NCI-H446 (cell line): ENCODE measurements at places on chromosomes 5 and 9.

DNA sequence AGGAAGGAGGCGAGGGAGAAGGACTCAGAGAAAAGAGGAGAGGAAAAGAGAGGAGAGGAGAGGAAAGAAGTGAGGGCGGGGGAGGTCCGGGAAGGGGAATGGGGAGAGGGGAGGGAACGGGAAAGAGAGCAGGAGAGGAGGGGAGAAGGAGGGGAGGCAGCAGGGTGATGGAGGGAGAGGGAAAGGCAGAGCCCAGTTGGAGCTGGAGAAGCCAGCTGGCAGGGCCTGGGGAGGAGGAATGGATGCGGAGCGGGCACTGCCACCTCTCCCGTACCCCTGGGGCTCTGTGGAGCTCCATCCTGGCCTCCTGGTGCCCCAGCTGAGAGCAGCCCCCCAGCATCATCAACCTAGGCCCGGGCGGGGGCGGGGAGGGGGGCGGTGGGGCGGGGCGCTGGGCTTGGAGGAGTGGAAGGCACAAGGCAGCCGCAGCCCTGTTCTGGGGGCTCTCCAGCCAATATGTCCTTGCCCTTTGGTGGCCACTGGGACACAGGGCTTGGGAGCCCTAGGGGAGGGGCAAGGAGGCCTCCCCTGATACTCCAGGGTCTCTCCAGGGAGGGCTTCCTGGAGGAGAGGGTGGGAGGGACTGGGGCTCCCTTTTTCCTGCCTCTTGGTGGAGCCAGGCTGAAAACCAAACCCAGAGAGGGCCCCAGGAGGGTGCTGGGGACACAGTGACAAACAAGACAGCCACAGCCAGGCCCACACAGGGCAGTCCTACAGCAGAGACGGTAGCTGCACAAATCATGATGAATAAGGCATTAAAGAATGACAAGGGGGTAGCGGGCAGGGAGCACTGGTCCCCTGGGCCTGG is 123.7 kb downstream of the C9orf50 start:
- peak; percentile 52 for DNase-seq

GRCh38 chr9:15837079-15837679 is 284.3 kb downstream of the CCDC171 start:
- DNase-seq = peak; percentile 57

- DNase-seq = no peak
These were observed 120.5 kb upstream of the NEK6 start for GRCh38 chr9:124137009-124137943.

- no peak for DNase-seq
These were observed 2.3 kb downstream of the EFNA5 start for GRCh38 chr5:107668154-107669095.

DNA sequence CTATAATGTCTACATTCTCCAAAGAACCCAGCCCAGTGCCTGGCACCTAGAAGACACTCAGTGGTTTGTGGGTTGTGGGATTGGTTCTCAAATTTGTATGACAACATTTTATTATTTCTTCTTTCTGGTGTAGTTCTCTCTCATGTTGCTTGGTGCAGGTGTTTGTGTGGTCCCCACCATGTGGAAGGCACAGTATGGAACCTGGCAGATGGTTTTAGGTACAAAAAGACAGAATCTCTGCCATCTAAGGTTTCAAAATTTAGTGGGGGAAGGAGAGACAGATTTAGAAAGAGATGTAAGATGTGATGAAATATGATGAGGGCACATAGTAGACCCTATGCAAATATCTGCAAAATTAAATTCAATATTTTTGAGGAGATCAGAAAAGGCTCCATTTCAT is 323.8 kb downstream of the CDK5RAP2 start:
- no peak for DNase-seq

GRCh38 chr5:150368526-150368925 is 11.0 kb downstream of the TCOF1 start:
- DNase-seq = no peak

- DNase-seq = peak; percentile 21
These were observed at the start of gene TICAM2 for GRCh38 chr5:115601701-115602590. Gene TICAM2 (minus strand): TSS chr5:115602479. CDS start chr5:115581256, 21,223 bp downstream.

GRCh38 chr5:158811921-158812320 is 287.8 kb downstream of the EBF1 start:
- no peak for DNase-seq

- no peak for DNase-seq
These were observed 104.8 kb upstream of the SIMC1 start for GRCh38 chr5:176133289-176133870.

- DNase-seq = no peak
These were observed 261.8 kb downstream of the EBF1 start for GRCh38 chr5:158837908-158838307.

- no peak for DNase-seq
These were observed 96.1 kb upstream of the IER5L start for GRCh38 chr9:129273941-129274684.

DNA sequence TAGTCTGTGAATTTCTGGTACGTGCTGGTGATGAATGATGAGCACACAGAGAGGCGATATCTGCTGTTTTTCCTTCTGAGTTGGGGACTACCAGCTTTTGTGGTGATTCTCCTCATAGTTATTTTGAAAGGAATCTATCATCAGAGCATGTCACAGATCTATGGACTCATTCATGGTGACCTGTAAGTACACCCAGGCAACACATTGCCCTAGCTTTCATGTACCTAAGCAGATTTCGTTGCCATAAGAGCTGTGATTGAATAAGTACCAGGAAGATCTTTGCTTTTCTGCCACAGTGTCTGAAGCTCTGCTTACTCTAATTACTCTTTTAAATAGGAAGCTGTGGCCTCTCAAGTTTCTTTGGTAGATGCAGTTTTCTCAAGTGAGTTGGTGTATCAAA is 397.8 kb downstream of the ARRDC3 start:
- DNase-seq = no peak

- no peak for DNase-seq
These were observed 205.6 kb downstream of the TAF11L14 start for GRCh38 chr5:17839848-17840247.

- no peak for DNase-seq
These were observed 169.3 kb downstream of the PAX5 start for GRCh38 chr9:36864491-36865410.

DNA sequence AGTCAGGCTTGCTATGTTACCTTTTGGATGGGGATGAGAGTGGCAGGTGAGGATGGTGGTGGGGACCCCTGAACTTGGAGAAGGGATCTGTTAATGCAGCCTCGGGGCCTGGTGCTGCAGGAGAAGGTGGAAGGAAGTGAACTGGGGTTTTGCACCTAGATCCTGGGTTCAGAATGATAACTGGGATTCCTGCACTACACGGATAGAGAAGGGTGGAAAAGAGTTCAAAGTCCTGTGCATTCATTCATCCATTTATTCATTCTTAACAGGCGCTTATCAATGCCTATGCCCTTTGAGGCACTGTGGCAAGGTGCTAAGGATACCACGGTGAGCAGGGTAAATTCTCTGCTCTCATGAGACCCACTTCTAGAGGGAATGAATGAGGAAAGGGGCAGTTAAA is 41.7 kb upstream of the TJP2 start:
- DNase-seq = no peak

GRCh38 chr5:77791356-77791755 is 15.2 kb upstream of the TBCA start:
- no peak for DNase-seq

DNA sequence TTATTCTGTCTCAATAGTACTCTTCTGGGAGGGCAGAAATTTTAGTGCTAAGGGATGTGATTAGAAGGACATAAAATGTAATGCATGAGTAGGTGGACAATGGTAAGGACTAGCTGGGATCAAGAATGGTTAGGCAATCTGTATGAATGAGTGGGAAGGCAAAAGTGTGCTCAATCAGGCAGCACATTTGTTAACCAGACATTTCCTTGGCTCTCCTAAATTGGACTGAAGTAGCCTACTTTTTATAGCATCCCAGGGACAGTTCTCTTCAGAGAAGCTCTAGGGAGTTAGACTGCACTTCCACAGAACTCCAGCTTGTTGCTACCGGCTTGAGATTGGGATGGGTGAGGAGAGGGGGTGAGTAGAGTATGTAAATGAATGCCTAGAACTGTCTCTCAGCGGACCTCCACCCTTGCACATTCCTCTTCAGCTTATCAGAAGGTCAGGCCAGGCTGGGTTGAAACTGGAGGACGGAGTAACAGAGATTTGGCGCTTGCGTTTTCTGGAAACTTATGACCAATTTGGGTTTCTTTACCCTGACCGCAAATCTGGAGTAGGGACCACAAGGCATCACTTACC is 19.0 kb upstream of the ARL14EPL start:
- DNase-seq = no peak

- DNase-seq = no peak
These were observed 2.9 kb upstream of the C7 start for GRCh38 chr5:40906351-40906751.
